Stimulated activated CD8-positive, alpha-beta memory T cell treated with anti-CD3 and anti-CD28 coated beads, Interleukin-4, amount 100 ng/mL, for 4 hours (primary cell): ENCODE measurements at places on chromosomes 11 and 22.

DNA sequence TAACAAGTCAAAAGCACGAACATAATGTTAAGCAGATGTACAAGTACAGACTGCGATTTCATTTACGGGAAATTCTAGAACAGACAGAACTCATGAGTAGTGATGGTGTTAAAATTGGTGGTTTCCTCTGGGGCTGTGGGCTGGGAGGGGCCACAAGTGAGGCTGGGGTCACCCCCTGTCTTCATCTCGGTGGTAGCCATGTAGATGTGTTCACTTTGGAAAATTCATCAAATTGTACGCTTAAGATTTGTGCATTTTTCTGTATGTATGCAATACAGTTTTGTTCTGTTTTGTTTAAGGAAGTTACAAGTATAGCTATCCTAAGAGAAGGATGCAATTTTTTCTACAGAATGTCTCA is 504 bp upstream of the ASCC2 start:
- DNase-seq, result no peak

DNA sequence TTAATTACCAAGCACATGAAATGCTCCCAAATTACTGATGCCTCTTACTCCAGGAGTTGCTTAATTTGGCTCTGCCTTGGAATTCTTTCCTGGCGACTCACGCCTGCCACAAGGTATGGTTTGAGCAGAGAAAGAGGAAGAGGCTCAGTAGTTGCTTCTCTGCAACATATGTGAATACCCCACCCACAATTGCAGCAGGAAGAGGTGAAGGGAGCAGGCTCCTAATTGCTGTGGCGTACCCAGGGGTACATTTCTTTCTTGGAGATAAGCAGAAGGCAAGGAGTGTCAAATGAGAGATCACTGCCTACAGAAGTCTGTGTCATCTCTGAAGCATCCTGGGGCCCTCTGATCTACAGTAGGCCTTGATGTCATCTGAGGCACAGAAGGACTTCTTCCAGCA is 10.6 kb upstream of the NNMT start:
- no peak for DNase-seq

GRCh38 chr22:39122772-39123470 is 25.9 kb downstream of the APOBEC3H start:
- DNase-seq, result no peak

GRCh38 chr11:114059278-114059983 is at the start of gene ZBTB16:
TSS of gene ZBTB16 (plus strand) at chr11:114059711. CDS start at chr11:114063301, 3,590 bp downstream.
- peak; percentile 39 for DNase-seq

DNA sequence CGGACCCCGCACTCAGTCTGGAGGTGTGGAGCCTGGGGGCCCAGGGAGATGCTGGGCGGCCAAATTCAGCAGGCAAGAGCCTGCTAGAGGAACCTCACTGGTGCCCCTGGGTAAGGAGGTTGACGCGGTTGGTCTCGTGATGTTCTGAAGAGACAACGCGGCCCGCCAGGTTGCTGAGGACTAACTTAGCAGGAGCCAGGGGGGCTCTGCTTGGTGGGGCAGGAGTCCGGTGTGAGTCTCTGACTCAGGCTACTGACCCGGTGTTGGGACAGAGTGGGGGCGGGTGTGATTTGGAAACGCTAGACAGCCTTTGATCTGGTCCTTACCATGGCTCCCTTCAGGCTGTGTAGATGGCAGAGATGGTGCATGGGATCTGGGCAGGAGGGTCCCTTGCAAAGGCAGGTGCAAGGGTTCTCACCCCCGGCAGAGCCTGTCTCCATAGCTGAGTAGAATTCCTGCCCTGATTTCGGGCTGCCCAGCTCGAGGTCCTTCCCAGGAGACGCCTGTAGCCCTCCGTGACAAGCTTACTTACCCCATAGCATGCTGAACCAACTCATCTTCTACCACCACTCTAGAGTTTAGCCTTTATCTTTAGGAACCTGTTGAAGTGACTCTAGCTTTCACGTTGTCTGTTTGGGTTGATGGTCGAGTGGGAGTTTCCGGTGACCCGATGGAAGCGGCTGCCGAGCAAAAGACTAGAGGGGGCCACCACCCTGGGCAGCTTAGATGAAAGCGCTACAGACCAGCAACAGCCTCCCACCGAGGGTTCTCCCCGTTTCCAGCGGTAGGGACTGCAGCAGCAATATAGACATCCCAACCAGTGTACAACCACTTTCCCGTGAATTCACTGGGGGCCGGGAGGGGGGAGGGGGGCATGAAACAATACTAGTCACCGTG is 38.4 kb downstream of the KCNC1 start:
- no peak for DNase-seq

- DNase-seq, result no peak
Measured at GRCh38 chr11:119712459-119713358, 16.3 kb downstream of the NECTIN1 start.

- DNase-seq, result no peak
Measured at GRCh38 chr11:35418282-35419183, 825 bp downstream of the SLC1A2 start.

DNA sequence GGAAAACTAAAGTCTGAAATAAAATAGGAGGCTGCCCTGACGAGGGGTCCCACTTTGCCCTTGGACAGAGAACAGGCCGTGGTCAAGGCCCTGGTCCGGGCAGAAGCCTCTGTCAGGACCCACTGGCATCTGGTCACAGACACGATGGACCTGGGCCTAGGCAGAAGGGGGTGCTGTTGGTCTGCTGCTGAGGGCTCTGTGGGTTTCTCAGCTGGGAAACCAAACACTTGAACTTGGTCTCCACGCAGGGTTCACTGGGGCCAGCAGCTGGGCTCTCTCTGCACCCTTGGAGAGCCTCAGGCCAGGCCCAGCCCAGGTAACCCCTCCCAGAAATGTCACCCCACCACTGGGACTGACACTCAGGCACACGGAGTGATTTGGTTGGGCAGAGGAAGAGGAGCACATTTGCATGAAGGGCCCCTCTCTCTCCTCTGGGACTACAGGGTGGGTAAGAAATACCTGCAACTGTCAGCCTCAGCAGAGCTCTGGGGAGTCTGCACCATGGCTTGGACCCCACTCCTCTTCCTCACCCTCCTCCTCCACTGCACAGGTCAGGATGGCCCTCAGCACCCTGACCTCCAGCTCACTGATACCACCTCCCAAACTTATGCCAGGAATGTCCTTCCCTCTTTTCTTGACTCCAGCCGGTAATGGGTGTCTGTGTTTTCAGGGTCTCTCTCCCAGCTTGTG is 48.1 kb upstream of the TOP3B start:
- DNase-seq, result no peak

GRCh38 chr11:46984987-46985386 is 48.4 kb downstream of the CSTPP1 start:
- no peak for DNase-seq

DNA sequence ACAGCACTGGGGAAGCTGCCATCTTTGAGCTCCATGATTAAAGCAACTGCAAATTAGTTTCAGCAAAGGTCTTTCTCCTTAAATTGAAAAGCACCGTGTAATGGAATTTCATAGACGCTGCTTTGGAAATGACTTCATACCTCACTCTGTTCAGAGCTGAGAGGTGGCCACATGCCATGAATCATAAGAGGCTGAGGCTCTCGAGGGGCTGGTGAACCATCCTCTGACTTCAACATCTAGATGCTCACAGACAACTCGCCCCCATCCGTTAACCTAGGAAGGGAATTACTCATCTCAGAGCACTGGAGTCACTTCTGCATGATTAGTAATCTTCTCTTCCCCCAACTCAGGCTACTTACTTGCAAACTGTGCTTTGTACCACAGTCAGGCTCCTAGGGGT is 122.3 kb downstream of the RCN1 start:
- no peak for DNase-seq

DNA sequence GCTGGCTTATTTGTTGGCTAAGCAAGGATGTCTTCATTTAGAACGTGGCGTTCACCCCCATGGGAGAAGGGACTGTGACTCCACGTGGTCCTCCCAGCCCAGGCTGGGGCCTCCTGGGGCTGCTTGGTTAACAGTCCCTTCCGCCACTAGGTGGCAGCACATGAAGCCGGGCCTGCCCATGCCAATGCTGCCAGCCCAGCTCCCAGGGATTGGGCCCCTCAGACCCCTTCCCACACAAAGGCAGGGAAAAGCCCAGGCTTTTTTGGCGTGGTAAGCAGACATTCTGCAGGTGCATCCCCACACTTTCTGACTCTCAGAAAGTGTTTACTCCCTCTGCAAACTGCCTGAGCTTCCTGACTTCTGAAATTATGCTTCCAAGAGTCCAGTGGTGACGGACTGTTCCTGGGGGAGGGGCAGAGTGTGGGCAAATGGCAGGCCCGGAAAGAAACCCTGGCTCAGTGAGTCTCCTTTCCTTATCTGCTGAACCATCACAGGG is 3.1 kb downstream of the CBX6 start:
- DNase-seq, result peak; percentile 82

DNA sequence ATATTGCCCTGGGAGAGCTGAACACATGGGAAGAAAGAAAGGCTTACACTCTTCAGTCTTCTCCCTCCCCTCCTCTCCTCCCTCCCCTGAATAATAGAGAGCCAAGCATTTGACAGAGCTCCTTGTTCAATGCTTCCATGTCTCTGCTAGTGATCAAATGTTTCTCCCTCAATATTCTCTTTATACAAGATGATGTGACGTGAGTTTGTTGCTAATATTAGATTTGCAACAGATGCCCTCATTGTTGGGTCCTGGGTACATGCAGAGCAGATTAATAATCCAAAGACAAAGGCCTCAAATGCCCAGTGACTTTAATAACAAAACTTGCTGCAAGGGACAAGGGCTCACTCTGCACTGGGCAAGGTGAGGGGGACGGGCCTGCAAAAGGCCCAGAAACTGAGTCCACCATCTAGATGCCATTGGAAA is 7.1 kb upstream of the ENDOD1 start:
- DNase-seq, result no peak

DNA sequence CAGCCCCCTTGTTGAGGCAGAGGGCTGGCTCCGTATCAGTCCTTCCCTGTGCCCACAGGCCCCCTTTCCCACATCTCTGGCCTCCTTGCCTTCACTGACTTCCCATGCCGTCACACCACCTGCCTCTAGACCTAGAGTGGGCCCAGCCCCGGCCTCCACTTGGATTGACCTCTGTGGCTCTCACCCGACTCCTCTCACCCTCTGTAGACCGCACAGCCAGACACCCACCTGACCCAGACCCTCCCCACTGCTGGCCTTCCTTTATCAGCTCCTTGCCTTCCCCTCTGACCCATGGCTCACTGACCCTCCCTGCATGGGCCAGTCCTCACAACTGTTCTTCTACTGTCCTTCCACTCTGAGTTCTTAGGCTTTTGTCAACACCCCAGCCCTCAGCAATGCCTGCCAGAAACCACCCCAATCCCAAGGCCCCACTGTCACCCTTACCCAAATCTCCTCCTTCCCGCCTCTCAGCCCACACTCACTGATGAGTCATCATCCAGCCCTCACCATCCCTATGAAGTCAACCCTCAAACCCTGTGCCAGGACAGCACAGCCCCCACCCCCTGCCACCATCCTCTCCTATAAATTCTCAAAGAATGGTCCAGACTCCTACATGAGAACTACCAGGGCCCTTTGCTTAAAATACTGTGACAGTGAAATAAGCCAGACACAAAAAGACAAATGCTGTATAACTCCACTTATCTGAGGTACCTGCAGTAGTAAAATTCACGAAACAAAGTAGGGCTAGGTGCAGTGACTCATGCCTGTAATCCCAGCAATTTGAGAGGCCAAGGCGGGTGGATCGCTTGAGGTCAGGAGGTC is 53.4 kb downstream of the SCGB1A1 start:
- DNase-seq, result no peak

DNA sequence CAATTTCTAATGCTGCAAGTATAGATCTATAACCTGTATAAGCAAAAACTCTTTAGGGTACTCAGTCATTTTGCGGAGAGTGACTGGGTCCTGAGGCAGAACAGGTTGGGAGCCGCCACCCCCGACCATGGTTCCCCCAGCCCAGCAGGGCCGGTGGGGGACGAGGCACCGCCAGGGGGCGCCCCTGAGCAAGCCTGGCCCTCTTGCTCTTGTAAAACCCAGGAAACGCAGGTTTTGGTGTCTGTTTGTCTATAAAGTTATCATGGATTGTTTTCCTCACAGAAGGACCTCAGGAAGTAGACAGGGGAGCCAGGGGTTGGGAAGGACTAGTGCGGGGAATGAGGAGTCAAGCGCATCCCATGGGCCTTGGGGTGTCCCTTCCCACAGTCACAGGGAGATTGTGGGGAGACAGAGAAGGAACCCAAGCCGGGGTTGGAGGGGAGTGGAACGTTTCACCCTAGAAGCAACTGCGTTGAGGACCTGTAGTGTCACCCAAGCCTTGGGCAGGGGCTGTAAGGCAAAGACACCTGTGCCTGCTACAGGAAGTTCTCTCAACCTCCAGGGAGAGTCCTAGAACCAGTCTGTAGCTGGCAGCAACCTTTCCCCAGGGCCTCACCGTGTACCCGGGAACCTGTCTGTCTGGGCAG is 26.4 kb downstream of the KCTD17 start:
- peak; percentile 76 for DNase-seq

- no peak for DNase-seq
Measured at GRCh38 chr11:123211981-123212380, 16.9 kb upstream of the CLMP start.

GRCh38 chr22:47189056-47189916 is 426.8 kb downstream of the TBC1D22A start:
- DNase-seq, result no peak

- no peak for DNase-seq
Measured at GRCh38 chr11:30488304-30488998, 97.7 kb downstream of the MPPED2 start.

- DNase-seq, result no peak
Measured at GRCh38 chr22:21612858-21613257, 17.0 kb downstream of the YDJC start.

DNA sequence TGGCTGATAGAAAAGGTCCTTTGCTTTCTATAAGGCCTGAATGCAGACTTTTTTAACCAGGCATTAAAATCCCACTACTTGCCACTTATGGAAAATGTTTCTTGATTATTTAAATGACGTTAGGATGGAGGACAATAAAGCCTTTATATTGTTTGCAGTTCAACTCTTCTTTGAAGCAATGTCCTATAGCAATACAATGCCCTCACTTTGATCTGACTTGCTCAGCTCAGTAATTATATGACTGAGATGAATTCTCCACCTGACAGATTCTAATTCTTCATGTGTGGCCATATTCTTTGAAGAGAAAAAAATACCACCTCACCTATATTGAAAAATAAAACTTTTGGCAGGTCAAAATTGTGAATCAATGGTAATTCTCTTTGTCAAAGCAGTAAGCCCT is 182.0 kb upstream of the MTMR2 start:
- no peak for DNase-seq

- no peak for DNase-seq
Measured at GRCh38 chr22:40057652-40058051, 62.9 kb downstream of the FAM83F start.

DNA sequence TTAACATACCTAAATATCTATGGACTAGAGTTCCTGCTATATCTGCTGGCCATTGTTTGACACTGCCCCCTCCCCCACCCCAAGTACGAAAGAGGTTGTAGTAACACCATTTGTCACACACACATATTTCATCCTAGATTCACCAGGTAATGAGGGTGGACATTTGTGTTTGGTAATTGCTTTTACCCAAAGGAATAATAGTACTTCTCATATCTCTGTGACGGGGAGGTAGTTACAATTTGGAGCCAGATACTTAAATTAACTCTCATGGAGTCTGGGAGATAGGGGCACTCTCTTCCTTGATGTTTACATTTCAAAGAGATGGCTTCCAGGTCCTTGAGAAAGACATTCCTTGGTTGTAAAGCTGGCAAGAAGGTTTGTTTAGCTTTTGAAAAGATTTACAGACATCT is 38.7 kb downstream of the REXO2 start:
- DNase-seq, result no peak

- DNase-seq, result no peak
Measured at GRCh38 chr11:36002796-36003195, 58.9 kb downstream of the LDLRAD3 start.
